Activated CD8-positive, alpha-beta T cell treated with anti-CD3 and anti-CD28 coated beads for 36 hours (primary cell): ENCODE measurements at places on chromosomes 7 and 10. TPM values are rescaled to one million over a fixed set of nuclear protein-coding genes. Genes with fewer than 3 reads are reported as not detected.

DNA sequence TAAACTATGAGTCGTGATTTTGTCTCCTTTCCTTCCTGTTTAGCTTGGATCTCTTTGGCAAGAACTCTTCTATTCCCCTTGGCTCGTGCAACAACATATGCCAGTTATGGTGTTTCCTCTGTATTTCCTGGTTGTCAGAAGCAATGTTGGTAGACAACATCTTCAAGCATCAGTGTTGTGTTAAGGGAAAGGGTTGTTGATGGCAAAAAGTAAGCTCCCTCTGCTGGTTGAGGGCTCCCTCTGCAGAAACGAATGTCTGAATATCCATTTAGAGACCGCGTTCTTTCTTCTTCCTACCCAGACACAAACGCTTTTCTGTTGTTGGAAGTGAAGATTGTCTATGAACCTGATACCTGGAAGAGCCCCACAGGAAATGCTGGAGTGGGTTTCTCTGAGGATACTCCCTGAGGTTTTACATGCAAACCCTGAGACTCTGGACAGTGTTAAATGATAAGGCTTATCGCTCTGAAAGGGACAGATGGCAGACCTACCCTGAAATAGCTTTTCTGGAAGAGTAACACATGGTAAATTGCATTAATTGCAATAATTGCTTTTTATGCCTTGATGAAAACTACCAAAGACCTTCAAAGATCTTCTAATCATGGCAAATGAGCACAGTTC is 23.5 kb upstream of the C1QL3 start:
- peak; percentile 21 for DNase-seq

DNA sequence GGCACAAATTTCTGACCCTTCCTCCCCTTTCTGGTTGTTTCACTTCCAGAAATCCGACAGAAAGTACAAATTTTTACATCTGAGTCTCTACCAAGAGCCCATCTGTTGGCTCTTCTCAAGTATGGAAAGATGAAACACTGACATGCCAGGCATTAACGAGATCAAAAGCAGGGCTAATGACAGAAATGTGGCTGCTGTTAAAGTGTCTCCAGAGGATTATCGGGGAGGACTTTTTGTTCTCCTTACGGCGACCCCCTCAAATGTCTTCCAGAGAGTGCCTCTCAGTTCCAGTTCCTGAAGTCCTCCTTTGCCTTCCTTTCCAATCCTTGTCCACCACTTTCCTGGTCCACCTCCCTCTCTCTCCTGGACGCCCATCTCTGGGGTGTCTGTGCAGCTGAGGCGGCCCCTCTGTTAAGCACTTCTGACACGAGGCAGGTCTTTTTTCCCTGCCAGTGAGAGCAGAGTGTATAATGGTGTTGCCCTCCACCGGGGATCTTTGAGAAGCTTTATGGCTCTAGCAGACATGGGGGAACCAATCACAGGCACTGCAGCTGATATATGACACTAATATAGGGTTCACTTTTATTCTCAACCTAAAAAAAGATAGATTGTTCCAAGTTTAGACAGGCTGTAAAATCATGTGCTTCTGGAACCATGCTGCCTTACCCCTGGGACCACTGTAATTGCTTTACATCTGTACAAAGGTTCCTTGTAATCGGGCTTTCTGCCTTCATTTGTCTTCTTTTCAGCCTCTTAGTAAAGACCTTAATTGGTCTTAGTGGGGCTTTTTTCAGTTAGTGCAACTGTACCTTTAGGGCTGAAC is 757.1 kb downstream of the AUTS2 start:
- no peak for DNase-seq

GRCh38 chr7:50502001-50502684 is 52.0 kb upstream of the FIGNL1 start:
- no peak for DNase-seq

DNA sequence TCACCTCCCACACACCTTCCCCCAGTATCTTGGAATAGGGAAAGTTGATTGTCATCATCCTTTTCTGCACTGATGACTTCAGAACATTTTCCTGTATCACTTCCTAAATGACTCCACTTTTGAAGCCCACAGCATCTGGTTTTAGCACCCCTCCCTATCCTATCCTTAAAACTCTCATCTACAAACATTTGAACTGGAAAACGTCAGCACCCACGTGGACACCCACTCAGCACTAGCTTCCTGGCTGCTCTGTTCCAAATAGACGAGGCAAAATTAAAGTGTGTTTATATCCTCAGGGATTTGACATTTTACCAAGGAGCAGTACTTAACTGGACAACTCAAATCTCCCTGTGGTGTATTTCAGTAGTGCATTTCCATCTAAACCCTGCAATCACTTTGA is 73.9 kb downstream of the REEP3 start:
- DNase-seq, result no peak

GRCh38 chr7:90474284-90475210 is 5.1 kb downstream of the PTTG1IP2 start:
- DNase-seq, result no peak

DNA sequence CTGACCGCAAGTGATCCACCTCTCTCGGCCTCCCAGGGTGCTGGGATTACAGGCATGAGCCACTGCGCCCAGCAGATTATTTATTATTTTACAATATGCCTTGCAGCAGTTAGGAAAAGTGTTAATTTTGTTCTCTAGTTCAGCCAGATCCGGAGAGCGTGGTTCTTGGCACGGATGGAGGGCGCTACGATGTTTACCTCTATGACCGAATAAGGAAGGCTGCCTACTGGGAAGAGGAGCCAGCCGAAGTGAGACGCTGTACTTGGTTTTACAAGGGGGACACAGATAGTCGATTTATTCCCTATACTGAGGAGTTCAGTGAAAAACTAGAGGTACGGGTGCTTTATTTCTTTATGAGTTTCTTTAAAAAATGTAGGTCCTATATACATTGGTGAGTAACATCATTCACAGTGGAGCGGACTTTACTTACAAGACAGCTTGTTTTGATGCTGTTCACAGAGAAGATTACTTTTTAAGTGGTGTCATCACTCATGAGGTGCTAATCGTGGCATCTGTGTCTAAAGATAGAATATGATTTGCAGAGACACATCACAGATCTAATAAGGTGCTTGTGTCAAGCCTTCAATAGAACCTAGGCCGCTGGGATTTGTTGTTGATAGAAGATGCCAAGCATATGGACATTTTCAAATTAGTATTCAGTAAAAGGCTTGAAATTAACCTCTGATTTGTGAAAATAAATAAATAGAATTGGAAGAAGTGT is 11.6 kb downstream of the SEC23IP start:
- no peak for DNase-seq

DNA sequence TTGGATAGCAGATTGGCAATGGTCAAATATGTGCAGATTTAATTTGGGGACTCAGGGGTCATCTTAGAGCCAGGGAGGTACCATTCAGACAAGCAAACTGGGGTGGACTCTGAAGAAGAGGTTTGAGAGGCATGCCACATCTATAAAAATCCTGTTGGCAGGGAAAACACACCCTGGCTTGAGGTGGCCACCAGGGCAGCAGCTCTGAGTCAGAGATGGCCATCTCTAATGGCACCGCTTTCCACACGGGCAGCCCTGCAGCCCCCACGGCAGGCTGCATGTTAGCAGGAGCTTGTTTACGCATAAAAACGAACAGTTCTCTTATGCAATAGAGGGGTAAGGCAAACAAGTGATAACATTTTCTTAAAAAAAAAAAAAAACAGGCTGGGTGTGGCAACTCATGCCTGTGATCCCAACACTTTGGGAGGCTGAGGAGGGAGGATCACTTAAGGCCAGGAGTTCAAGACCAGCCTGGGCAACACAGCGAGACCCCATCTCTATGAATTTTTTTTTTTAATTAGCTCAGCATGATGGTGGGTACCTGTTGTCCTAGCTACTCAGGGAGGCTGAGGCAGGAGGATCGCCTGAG is 14.9 kb downstream of the DLG5 start:
- DNase-seq, result no peak

GRCh38 chr10:64007157-64007556 is 486.0 kb downstream of the REEP3 start:
- DNase-seq, result no peak

GRCh38 chr7:90469554-90469953 is at the start of gene PTTG1IP2:
Gene PTTG1IP2 (plus strand): TSS chr7:90469639. CDS start chr7:90469787, 148 bp downstream.
- DNase-seq, result no peak

GRCh38 chr7:107815254-107815882 is 12.3 kb upstream of the SLC26A3 start:
- peak; percentile 55 for DNase-seq

- DNase-seq, result no peak
Measured at GRCh38 chr10:58653139-58653538, 140.5 kb downstream of the BICC1 start.

GRCh38 chr10:116691635-116692034 is 50.7 kb downstream of the HSPA12A start:
- DNase-seq, result no peak

- DNase-seq, result no peak
Measured at GRCh38 chr10:13528123-13528874, 515 bp downstream of the BEND7 start.

GRCh38 chr10:17112566-17112965 is 17.0 kb downstream of the CUBN start:
- no peak for DNase-seq

DNA sequence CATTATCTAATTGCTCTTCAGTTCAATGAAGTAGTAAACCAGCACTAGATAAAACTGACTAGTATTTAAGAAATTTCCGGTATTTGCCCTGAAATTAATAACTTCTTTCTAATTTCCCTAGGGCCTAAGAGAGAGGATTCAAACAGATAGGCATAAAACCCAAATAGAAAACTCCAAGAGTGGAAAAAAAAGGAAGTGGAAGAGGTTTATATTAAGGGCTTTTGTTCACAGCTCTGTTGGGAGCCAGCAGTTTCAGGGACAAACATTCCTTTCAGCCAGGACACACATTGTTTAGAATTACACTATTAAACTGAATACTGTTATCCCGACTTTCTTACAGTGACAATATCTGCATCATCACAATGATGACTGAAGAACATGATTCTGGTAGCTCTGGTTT is 3.6 kb downstream of the ODAD2 start:
- no peak for DNase-seq

Gene PRLHR
- not detected for total RNA-seq

Gene CD36
- not detected for total RNA-seq

Gene RADIL
- 0.77 TPM for total RNA-seq

Gene CLDN3
- not detected for total RNA-seq

Gene GRID2IP
- total RNA-seq, result 0.23 TPM

Gene TEX36
- not detected for total RNA-seq

Gene OR2A42
- not detected for total RNA-seq
